ENCODE measurements at places on chromosomes 4 and X.

DNA sequence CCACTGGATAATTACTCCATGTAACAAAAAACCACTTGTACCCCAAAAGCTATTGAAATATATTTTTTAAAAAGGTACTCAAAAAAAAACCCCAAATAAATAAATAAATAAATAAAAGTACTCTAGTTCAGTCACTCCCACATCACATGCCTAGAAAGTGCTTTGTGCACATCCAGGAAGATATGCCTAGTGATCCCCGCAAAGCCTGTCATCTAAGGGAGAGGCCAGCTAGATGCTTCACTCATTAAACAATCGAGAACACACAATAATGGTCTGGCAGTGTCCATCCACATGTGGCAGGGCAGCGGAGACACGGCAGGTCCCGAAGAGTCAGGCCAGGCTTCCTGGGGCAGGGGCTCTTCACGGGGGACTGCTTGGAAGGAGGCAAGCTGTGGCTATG, 47.6 kb downstream of the RAB33B start:
- no peak for DNase-seq

DNA sequence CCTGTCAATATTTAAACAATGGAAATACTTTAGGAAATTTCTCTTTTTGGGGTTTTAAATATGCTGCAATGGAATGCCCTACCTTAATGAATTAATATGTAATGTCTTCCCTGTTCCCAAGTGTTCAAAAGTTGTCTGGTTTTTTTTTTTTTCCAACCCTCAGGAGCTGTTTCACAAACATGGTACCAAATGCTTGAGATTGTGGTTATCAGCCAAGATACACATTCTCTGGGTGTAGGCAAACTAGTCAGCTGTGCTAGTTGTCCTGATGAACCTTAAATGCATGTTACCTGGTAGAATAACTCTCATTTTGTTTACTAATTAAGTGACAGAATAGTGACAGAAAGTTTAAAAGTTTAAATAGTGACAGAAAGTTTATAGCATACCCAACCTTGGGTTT, 50.7 kb downstream of the FHL1 start:
- no peak for DNase-seq

DNA sequence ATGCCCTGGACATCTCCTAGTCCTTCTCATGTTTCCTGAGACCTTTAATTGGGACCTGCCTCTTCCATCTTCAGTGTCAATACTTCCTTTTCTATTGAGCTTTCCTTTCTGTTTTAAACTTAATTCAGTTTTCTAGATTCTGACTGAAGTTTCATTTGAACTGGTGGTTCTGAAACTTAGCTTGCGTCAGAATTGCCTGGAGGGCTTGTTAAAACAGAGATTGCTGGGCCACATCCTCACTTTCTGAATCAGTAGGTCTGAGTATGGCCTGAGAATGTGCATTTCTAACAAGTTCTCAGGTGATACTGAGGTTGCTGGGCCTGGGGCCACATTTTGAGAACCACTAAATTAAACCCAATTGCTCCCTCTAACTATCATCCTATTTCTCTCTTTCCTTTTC, 152.1 kb upstream of the DGKK start:
- DNase-seq: no peak

- DNase-seq: no peak
These were observed 228.1 kb downstream of the THOC2 start for GRCh38 chrX:123504630-123505270.

- no peak for DNase-seq
These were observed 4.0 kb upstream of the HERC5 start for GRCh38 chr4:88452912-88453311.

DNA sequence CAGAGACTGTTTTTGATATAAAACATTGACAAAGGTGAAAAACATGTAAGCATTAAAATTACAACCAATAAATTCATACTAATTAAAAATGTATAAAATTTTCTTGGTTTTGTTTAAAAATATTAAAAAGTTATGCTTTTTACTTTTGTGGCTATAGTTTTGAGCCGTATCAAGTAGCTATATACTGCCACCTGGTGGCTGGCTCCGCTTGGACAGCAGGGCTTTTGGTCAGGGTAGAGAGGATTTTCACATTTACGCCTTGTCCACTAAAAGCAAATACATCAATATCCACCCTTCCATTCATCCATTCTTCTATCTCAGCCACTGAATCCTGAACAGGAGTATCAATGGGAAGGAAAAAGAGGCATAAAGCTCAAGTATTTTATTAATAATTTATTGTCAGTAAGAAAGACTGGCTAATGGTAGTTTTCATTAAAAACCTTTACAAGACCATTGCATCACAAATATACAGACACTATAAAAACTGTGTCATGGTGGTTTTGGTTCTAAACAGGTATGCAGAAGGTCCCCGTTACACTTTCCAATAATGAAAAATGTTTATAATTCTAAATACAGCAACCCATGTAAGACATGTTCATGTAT, 32.1 kb upstream of the MTNR1A start:
- peak; percentile 30 for DNase-seq

DNA sequence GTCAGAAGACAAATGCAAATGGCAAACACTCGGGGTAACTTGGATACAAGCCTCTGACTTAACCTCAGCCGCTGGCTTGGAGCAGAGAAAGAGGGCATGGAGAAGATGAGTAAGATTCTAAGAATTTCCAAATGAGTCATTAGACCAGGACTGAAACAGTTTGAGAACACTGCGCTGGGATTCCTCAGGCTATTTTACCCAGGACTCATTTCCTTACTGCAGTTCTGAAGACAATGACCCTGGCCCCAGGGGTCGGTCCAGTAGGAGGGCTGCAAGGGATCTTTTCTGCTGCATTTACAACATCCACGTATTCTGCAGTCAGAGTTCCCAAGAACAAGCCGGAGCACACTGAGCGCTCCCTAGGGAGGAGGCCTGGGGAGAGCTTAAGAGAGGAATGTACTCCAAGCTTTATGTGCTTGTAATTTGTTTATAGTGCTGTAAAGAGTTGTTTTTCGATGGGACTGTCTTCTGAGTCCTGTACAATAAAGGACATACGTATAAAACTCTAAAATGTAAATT, 27.3 kb upstream of the SORBS2 start:
- DNase-seq: peak; percentile 38

GRCh38 chr4:158710814-158711213, 12.4 kb downstream of the PPID start:
- peak; percentile 5 for DNase-seq

DNA sequence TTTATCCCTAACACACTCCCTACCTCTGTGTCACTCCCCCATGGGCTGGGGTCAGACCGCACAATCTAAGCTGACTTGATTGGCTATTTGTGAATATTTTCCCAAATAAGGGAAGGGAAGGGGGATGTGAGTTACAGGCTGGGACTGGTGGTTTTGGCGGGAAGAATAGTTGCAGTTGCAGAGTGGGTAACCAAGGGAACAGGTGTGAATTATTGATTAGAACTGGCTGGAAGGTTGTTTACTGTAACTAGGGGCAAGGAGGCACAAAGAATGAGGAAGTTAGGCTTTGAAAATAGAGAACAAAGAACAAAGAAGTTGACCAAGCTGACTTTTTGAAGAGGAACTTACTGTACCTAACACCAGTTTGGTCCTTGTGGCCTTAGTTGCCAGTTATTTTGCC, 88.0 kb upstream of the XAGE2 start:
- DNase-seq: no peak

DNA sequence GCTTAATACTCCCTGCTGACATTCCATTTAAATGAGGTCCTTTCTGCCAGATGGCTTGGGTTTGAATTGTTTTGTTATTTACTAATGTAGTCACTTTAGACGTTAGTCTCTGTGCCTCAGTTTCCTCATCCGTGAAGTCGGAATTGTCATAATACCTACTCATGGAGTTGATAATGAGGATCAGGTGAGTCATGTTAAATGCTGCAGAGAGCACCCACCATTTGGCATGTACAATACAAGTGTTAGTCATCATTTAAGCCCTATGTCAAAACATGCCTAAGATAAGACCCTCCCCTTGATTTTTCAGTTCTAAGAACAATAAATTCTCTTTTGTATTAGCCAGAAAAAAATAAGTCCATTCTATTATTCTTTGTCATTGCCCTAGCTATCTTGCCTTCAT, 534.8 kb upstream of the HTR2C start:
- no peak for DNase-seq

DNA sequence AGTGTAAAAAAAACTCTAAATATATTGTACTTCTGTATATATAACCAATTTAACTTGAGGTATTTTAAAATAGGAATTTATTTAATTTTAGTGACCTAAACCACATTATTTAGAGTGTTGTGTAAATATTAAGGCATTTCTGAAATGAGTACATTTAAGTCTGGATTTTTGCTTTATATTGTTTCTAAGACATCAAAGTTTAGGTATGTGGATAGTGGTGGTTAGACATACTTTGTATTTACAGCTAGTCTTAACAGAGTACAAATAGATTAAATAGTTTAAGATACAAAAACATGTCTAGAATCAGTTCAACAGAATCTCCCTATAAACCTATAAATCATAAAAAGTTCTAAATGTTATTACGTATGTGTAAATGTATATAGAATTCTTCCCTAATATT, 588.5 kb downstream of the TRIML1 start:
- no peak for DNase-seq

- DNase-seq: no peak
These were observed 178.7 kb downstream of the FBXW7 start for GRCh38 chr4:152357206-152357605.
